Tibial nerve (tissue), 4 donors: ENCODE measurements at places on chromosomes 12 and 14. TPM values are rescaled to one million over a fixed set of nuclear protein-coding genes. Genes with fewer than 3 reads are reported as not detected.

The CLSTN3 gene
- total RNA-seq: 63.8 TPM

The DIP2B gene
- total RNA-seq: 59.0 TPM

The NFE2 gene
- total RNA-seq: not detected

The MANSC4 gene
- 1.5 TPM for total RNA-seq

The OTX2 gene
- not detected for total RNA-seq

DNA sequence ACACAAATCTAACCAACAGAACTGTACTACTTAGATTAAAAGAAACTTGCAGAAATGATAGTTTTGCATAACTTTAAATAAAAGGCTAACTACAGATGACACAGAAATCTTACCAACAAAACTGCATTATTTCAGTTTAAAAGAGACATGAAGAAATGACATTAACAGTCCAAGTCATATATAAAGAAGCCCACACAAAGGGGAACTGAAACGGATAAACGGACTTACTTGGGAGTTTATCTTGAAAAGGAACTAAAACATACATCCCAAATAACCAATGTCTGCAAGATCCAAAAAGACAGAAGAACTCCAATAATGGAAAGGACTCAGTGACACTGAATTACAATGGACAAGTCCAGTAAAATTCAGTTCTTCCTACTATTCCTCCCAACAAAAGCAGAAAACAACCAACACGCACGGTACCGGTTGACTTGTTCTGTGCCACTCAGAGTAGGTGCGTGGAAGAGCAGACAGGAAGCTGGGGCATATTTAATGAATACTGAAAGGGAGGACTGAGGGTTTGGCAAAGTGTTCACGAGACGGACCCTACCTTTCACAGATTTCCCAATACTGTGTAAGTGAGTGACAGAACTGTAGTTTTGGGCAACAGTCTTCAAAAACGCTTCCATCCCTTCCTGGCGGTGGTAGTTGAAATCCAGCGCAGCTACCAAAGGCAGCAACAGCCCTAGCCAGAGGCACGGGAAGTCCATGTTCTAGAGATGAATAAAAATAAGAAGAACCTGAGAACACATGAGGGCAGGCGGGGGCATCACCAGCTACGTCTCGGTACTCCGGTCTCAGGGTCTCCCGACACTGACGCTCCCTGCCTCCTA lies 627 bp downstream of the CPM start:
- no peak for DNase-seq
- no peaks in the 10 kb centered on the region for H3K27me3 ChIP-seq
- H3K36me3 ChIP-seq: no peaks in the 10 kb centered on the region
- H3K4me3 ChIP-seq: peak overlapping the region; percentile 75

- H3K27me3 ChIP-seq: peaks cover 14% of the 10 kb centered on the region
- H3K36me3 ChIP-seq: no peaks in the 10 kb centered on the region
- no peaks in the 10 kb centered on the region for H3K4me1 ChIP-seq
- no peak overlapping the region for H3K27ac ChIP-seq
- no peak for DNase-seq
These were observed 110.5 kb downstream of the ASCL4 start for GRCh38 chr12:107884769-107885694.

GRCh38 chr12:96146747-96147146 lies 47.4 kb upstream of the ELK3 start:
- DNase-seq: no peak
- no peaks in the 10 kb centered on the region for H3K4me1 ChIP-seq
- H3K27ac ChIP-seq: no peak overlapping the region
- H3K4me3 ChIP-seq: no peak overlapping the region

GRCh38 chr12:89567691-89568239 lies 41.9 kb upstream of the POC1B start:
- DNase-seq: no peak
- no peak overlapping the region for H3K4me3 ChIP-seq
- H3K4me1 ChIP-seq: no peaks in the 10 kb centered on the region
- no peaks in the 10 kb centered on the region for H3K36me3 ChIP-seq
- no peak overlapping the region for H3K27ac ChIP-seq

DNA sequence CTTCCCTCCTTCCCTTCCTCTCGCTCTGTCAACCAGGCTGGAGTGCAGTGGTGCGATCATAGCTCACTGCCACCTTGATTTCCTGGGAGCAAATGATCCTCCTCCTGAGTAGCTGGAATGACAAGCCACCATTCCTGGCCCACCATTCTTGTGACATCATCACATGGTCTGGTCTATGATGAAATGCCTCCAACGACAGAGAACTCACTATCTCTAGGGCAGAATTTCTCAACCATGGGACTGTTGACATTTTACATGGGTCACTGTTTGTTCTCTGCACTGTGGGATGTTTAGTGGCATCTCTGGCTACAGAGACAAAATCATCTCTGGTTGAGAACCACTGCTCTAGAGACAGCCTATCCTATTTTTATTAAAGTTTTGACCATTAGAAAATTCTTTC lies 9.7 kb downstream of the VRK1 start:
- H3K36me3 ChIP-seq: no peaks in the 10 kb centered on the region
- H3K4me3 ChIP-seq: no peak overlapping the region
- no peaks in the 10 kb centered on the region for H3K4me1 ChIP-seq
- no peak for DNase-seq
- H3K27me3 ChIP-seq: no peaks in the 10 kb centered on the region

GRCh38 chr12:90543841-90544240 lies 411.1 kb downstream of the CCER1 start:
- no peak overlapping the region for H3K4me3 ChIP-seq
- no peak for DNase-seq
- H3K4me1 ChIP-seq: no peaks in the 10 kb centered on the region
- H3K36me3 ChIP-seq: no peaks in the 10 kb centered on the region

GRCh38 chr12:88578276-88579160 lies 1.8 kb downstream of the KITLG start:
- H3K4me1 ChIP-seq: no peaks in the 10 kb centered on the region
- H3K36me3 ChIP-seq: no peaks in the 10 kb centered on the region
- H3K27me3 ChIP-seq: no peaks in the 10 kb centered on the region
- H3K27ac ChIP-seq: peak overlapping the region; percentile 89
- no peak for DNase-seq
- H3K4me3 ChIP-seq: peak overlapping the region; percentile 90
